ENCODE measurements at places on chromosomes 11 and 22. TPM values are rescaled to one million over a fixed set of nuclear protein-coding genes. Genes with fewer than 3 reads are reported as not detected.
A peak's percentile ranks its signal among the peaks of the same experiment; 100 is the strongest.

Gene ZNF280B
- total RNA-seq: 0.46 TPM

Gene PRODH
- 3.4 TPM for total RNA-seq

Gene OLFML1
- 13.2 TPM for total RNA-seq

Gene C11orf21
- 1.8 TPM for total RNA-seq

- no peak for DNase-seq
Observed at GRCh38 chr11:76197332-76197731, 9.0 kb downstream of the WNT11 start.

DNA sequence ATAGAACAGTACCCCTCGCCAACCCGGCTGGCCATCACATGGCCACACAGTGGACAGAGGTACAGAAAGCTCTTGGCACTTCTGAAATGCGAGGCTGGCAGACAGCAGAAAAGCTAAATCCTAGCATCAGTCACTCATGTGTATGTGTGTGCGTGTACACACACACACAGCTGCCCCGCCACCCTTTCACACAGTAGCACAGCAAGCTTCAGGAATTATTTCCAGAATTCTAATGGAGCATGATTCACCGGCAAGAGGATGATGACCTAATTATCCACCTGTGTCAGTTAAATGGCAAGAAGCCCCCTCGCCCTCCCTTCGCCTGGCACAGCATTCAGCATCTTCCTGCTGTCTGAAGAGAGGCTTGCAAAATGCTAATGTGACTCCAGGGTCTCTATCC lies 336.0 kb downstream of the SHANK2 start:
- peak; percentile 48 for DNase-seq

GRCh38 chr11:128468111-128468510 lies 119.2 kb downstream of the ETS1 start:
- DNase-seq: no peak

GRCh38 chr11:130234315-130234714 lies 74.7 kb downstream of the ST14 start:
- no peak for DNase-seq

DNA sequence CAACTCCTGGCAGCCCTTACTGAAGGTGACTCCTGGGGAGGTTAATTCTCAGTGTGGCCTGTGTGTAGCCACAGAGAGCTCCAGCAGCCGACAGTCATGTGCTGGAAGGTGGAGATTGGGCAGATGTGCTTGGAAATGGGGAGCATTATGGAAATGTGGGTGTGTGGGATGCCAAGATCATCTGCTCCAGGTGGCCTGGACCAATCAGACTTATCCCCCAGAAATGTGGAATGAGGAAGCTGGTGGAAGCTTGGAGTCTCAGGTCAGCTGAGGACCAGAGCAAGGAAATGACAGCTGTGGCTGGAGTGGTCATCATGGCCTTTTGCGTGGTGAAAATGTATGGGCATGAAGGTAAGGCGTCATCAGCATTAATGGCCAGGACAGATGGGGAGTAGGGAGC lies 234.0 kb downstream of the MIAT start:
- peak; percentile 26 for DNase-seq

GRCh38 chr11:110776081-110776480 lies 63.8 kb upstream of the ARHGAP20 start:
- no peak for DNase-seq

- no peak for DNase-seq
Observed at GRCh38 chr11:26914968-26915367, 78.9 kb upstream of the FIBIN start.

DNA sequence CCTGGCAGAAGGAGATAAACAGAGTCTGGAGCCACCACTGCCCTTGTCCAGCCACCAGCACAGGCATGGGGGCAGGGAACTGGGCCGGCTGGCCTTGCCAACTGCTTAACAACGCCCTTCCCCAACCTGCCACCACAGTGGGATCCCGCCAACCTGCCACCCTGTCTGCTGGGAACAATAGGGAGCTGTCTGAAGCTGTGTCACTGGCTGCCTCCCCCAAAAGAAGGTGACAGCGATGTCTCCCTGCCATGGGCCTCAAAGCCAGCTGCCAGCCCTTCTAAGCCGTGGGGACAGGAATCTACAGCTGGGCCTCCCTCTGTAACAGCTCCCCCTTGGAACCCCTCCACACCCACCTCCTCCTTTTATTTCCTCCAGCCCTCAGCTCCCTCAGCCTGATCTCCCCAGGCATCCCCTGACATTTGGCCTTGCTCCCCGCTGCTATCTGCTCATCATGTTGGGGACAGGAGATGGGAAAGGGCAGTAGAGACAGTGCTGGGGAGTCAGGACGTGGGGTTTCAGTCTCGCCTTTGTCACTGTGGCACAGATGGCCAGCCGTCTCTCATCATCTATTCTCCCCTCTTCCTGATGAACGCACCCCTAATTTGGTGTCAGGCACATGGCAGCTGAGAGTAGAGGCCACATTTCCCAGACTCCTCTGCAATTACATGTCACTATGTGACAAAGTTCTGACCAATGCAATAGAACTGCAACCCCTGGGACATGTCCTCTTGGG lies 51.3 kb upstream of the PRDM11 start:
- no peak for DNase-seq

GRCh38 chr11:1520663-1521267 lies 34.2 kb upstream of the MOB2 start:
- no peak for DNase-seq

GRCh38 chr22:24592058-24592850 lies 619 bp downstream of the LRRC75B start:
- peak; percentile 83 for DNase-seq

DNA sequence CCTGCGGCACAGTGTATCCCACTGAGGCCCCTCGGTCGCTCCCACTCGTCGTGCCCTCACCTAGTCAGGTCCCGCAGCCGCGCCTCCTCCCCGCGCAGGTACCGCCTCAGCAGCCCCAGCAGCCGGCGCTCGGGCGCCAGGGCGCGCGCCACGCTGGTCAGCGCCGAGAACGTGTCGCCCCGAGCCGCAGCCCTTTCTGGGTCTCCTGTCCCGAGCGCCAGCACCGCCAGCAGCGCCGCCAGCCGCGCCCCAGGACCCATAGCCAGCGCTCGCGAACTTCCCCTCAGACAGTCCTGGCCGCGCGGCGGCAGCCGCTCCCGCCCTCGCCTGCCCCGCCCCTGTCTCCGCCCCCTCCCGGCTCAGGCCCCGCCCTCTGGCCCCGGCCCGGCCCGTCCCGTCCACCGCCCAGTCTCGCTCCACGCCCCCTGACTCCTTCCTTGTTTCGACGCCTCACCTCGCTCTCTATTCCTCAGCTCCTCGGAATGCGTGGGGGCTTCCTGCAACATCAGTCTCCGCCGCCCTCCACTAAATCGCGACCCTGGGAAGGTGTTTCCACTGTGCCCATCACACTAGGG lies at the start of gene P4HA3:
Gene P4HA3 (minus strand): TSS at position 289 of the 575 bp plus-strand sequence. CDS start 29 bp downstream, at position 260.
- peak; percentile 90 for DNase-seq

GRCh38 chr11:11253995-11254394 lies 99.1 kb downstream of the CSNK2A3 start:
- no peak for DNase-seq

GRCh38 chr11:30481796-30482195 lies 104.4 kb downstream of the MPPED2 start:
- no peak for DNase-seq

All from posterior vena cava (tissue), 2 donors.